ENCODE measurements at places on chromosomes 3 and 15.

DNA sequence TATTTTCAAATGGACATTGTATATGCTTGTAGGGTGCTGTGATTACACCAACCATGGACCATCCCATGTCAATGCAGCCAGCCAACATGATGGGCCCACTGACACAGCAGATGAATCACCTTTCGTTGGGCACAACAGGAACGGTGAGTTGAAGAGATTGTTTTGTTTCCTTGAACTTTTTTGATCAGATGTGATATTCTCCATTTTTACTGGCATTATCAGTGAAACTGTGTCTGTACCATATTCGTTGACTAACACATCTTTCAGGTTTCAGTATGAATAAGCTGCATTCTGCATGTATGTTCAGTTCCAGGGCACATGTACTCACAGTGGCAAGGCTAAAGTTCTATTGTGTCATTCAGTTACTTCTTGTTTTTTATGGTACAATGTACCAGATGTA lies 655.2 kb downstream of the RBMS3 start:
- DNase-seq: no peak

GRCh38 chr3:100073049-100073713 lies 41.1 kb downstream of the FILIP1L start:
- DNase-seq: no peak

- no peak for DNase-seq
Observed at GRCh38 chr3:197468866-197469382, 86.8 kb downstream of the BDH1 start.

DNA sequence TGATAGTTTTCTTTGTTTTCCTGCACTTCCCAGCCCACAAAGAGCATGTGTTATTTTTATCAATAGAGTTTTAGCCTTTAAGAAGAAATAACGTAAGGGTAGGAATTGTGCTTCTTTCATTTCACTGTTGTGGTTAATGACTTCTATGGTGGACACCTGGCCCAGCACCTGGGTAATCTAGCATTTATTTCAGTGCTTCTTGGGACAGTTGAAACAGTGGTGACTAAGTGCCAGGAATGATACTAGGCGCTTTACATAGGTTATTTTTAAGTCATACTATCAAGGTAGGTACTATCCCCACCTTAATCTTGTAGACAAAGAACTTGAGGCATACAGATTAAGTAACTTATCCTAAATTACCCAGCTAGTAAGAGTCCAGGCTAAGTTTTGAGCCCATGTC lies 243.8 kb downstream of the SOX2 start:
- DNase-seq: no peak

- no peak for DNase-seq
Observed at GRCh38 chr15:60039316-60039715, 35.2 kb downstream of the FOXB1 start.

- no peak for DNase-seq
Observed at GRCh38 chr3:58035524-58036255, 27.5 kb downstream of the FLNB start.

GRCh38 chr3:47857151-47857550 lies 54.2 kb downstream of the DHX30 start:
- no peak for DNase-seq

GRCh38 chr15:61816856-61817255 lies 243.4 kb downstream of the VPS13C start:
- DNase-seq: no peak

- DNase-seq: no peak
Observed at GRCh38 chr15:31403606-31404005, 77.0 kb downstream of the KLF13 start.

DNA sequence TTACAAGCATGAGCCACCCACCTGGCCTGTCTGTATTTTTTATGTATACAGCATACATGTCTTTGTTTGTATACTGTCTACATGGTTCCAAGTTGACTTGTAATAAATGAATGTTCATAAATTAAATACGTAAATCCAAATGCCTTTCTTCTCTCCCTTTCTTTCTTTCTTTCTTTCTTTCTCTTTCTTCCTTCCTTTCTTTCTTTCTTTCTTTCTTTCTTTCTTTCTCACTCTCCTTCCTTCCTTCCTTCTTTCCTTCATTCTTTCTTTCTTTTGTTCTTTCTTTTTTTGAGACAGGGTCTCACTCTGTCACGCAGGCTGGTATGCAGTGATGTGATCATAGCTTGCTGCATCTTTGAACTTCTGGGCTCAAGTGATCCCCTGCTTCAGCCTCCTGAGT lies 17.1 kb upstream of the ZNF710 start:
- no peak for DNase-seq

- DNase-seq: no peak
Observed at GRCh38 chr3:58231666-58232065, 5.9 kb upstream of the ABHD6 start.

GRCh38 chr3:29346828-29347227 lies 66.0 kb downstream of the RBMS3 start:
- peak; percentile 38 for DNase-seq

DNA sequence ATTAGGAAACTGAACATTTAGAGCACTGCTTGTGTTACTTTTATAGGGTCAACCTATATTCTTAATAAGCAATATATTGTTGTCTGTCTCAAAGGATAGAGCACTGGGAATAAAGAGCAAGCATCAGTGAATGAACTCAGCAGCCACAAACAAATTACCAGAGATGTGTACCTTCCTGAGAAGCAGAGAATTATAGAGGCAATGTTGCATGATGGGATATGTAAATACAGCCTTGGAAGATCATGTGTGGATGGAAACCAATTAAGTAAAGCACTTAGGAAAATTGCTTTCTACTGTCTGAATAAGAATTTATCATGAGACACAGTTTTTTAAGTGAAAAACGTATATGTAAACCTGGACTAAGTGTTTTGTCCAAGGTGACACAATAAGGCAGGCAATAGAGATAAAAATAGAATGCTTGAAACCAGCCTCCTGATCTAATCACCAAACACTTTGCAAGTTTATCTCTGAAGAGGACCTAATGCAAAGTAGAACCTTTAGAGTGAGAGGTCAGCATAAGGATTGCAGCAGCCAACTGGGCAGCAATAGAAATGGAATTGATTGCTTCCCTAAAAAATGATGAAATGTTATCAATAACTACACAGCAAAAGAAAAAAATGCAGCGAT lies 848.0 kb downstream of the TUSC7 start:
- no peak for DNase-seq

GRCh38 chr15:61521953-61522352 lies 292.9 kb upstream of the RORA start:
- DNase-seq: no peak

DNA sequence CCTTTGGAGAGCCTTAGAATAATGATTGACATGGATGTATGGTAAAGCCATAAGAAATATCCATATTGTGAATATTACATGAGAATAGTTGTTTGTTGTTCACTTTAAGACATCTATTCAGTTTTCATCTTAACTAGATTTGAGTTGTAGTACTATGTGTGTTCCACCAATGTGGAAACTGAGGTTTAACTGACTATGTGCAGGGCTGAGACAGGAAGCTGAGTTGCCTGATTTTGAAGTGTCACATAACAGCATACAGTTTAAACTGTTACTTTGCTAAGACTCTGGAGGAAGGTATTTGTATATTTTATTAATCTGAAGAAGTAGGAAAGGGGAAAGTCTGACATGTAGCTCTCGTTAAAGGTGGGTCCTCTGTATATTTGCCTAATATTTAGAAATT lies 2.1 kb downstream of the ECT2 start:
- no peak for DNase-seq

DNA sequence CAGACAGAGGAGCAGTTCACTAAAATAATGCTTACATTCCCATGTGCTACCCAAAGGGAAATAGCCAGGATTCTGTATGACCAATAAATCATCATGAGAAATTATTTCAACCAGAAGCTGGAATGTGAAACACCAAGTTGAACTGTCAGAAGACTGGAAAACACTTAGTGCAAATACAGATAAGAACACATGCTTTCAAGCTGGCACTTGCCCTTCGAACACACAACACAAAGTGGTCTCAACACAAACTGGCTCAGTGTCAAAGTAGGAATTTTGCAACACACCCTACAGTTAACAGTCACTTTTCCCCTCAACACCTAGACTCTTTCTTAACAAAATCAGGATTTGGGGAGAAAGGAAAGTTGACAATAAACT lies 1.3 kb downstream of the FSD2 start:
- DNase-seq: no peak

DNA sequence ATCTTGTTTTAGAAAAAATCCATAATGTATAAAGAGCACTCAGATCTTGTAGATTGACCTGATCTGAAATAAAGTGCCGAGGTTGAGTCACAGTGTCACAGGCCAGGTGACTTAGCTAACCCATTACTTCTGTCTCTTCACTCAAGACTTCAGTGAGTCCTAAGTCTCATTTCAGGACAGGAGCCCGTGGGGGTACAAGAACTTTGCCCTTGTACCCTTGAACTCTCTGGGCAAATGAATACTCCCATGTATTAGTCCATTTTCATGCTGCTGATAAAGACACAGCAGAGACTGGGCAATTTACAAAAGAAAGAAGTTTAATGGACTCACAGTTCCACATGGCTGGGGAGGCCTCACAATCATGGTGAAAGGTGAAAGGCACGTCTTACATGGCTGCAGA lies 160.2 kb downstream of the ZPLD1 start:
- DNase-seq: no peak

- no peak for DNase-seq
Observed at GRCh38 chr3:141052201-141053069, 1.3 kb downstream of the SPSB4 start.

- DNase-seq: no peak
Observed at GRCh38 chr3:127165036-127165435, 27.9 kb upstream of the PRR23E start.

DNA sequence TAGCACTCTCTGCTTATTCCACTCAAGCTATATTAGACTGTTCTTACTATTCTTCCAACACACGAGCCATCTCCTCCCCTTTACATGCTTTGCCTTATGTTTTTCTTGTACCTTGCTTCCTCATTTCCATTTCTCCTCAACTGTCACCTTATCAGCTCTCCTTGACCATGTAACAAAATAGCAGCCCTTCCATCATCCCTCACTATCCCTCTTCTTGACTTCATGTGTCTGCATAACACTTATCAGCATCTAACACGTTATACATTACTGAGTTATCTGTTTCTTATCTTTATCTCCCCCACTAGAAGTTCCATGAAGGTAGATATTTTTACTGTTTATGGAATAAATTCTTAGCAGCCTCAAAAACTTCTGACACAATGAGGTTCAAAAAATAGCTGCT lies 45.3 kb downstream of the TRPM7 start:
- DNase-seq: no peak

DNA sequence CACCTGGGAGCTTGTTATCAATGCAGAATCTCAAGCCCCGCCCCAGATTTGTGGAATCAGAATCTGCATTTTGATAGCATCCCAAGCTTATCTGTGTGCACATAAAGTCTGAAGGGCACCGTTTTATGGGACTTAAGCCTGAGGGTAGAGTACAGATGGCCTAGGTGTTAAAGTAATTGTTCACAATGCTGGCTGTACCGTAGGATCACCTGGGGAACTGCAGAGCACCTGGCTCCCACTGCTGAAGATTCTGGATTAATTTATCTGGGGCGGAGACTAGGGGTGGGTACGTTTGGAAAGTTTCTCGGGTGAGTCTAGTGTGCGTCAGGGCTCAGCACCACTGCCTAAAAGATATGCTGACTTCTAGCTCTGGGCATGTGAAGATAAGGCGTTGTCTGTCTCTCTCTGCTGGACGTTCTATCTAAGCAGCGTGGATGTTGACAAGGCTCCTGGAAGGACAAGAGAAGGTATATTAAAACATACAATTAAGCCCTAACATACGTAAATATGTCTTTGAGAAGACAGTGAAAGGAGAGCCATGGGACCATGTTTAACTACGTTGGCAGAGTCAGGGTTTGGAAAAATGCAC lies 63.2 kb upstream of the RASGRP1 start:
- no peak for DNase-seq

- no peak for DNase-seq
Observed at GRCh38 chr3:123044981-123045763, 17.6 kb upstream of the SEMA5B start.

- no peak for DNase-seq
Observed at GRCh38 chr3:190644766-190645165, 130.9 kb downstream of the IL1RAP start.

DNA sequence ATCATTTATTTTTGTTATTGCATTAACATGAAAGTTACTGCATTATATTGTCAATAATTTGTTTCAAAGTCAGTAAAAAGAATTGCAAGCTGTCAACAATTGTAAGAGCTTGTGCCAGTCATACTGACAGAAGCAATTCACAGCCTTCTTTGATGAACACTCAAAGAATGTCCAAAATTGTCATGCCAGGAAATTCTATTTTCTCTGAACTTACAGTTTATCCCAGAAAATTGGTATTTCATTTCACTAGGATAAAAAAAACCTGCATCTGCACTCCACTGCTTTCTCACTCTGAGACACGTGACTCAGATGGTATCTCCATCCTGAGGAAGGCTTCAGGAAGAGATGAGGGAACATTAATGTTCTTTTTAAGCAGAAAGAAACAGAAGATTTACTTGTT lies 332.6 kb upstream of the CCDC54 start:
- no peak for DNase-seq

DNA sequence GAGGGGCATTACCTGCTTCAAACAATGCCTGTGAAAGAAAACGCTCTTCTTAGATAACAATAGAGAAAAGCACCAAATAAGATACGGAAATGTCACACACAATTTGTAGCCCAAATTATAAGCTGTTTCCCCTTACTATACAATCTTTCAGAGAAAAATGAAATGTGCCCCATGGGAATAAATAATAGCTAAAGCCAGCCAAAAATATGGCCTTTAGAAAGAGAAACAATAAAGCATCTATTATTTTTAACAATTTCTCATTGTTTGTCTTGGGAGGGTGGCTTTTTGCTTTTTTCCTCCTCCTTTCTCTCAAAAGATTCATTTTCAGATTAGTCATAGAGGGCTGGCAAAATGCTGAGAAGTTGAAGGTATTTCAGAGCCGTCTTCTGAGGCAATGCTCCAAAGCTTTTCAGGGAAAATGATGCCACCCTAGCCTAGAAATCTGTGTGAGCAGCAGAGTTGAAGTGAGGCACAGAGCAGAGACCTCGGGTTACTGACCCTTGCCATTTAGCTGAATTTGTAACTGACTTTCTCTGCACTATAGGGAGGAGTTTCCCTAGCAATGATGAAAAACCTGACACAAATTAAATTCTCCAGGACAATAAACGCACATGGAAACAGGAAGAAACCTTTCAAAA lies 86.3 kb upstream of the PRICKLE2 start:
- no peak for DNase-seq

DNA sequence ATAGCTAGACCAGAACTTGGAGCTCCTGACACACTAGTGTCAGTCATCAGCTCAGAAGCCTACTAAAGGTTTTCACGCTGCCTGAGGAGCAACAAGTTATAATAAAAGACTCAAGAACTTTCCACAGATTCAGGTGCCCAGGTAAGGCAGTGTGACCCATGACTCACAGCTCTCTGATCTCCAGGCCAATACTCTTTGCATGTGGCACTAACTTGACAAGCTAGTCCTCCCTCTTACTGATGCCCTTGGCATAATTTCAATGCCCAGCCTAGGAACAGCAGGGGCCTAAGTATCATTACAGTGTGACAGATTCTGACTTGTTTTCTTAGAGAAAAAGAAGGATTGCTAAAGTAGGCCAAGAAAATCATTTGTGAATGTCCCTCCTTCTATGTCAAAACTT lies 38.4 kb downstream of the MEIS2 start:
- DNase-seq: no peak

Measured in HS-27A (cell line).